Left renal pelvis (tissue), 4 donors: ENCODE measurements at places on chromosomes 3 and 15.

GRCh38 chr15:42198516-42198915, 9.6 kb downstream of the VPS39 start:
- no peak for DNase-seq

DNA sequence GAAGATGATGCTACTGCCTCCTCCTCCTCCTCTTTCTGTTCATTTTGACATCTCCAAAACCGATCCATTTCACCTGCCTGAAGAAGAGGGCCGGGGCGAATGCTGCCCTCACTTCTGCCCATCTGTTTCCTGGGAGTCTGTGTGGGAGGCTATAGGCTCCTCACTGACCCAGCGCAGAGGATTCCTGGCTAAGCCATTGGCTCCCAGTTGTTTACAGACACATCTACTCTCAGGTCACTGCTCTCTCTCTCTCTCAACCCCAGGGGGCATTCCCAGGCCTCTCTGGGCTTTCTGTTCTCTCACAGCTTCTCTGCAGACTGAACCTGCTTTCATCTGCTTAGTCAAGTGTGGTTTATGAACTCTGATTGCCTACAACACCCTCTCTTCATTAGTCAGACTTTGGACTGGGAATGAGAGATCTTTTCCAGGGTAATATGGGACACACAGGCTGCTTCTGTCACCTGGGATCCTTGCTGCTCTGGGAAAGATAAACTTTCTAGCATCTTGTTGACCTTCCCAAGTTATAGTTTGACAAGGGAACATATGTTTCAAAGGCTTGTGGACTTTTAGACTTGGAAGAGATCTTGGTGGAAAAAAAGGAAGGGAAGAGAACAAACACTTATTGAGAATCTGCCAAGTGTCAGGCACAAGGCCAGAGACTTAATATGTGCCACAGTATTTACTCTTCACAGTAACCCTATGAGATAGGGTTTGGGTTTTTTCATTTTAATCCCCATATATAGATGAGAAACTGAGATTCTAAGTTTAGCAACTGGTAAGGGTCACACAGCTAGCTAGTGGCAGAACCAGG, 30.2 kb upstream of the USP3 start:
- no peak for DNase-seq

DNA sequence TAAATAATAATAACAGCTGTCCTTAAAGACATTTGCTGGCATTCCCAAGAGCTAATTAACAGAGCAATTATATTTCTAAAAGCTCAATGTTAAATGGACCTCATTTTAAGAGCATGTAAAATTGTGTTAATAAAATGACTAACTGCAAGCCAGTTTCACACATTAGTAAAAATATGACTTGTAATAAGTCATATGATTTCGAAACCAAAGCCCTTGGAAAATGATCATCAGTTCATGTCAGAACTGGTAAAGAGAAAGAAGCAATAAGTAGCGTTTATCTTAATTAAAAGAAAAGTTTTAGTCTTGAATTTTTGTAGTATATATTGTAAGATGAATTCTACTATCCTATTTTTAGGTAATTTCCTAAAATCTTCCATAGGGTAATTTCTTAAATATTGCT, 310.7 kb downstream of the CNTN3 start:
- DNase-seq = no peak

GRCh38 chr3:14933820-14934425, 13.5 kb upstream of the NR2C2 start:
- DNase-seq = no peak

- no peak for DNase-seq
These were observed 79.9 kb downstream of the ZBBX start for GRCh38 chr3:167300207-167300606.

DNA sequence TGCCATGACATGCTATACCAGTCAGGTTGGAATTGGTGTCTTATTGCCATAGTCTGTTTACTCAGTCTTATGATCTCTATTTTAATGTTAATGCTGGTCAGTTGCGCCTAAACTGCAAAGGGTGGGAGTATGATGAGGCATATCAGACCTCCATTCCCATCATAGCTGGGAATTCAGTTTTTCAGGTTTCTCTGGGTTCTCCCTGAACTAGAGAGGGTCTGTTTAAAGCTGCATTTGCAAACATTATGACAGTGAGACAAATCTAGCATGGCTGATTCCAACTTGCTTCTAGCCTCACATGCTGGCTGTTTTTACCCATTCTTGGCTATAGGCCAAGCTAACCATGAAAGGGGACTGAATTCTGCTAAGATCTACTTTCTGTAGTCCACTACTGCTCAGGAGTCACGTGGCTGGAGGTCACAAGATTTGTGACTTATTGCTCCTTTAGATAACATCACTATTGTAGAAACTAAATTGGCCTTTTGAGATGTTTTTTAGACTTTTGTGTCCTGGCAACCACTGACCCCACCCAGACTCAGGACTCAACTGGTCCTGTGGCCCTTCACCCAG, 96.5 kb downstream of the TGFBR2 start:
- DNase-seq = no peak

DNA sequence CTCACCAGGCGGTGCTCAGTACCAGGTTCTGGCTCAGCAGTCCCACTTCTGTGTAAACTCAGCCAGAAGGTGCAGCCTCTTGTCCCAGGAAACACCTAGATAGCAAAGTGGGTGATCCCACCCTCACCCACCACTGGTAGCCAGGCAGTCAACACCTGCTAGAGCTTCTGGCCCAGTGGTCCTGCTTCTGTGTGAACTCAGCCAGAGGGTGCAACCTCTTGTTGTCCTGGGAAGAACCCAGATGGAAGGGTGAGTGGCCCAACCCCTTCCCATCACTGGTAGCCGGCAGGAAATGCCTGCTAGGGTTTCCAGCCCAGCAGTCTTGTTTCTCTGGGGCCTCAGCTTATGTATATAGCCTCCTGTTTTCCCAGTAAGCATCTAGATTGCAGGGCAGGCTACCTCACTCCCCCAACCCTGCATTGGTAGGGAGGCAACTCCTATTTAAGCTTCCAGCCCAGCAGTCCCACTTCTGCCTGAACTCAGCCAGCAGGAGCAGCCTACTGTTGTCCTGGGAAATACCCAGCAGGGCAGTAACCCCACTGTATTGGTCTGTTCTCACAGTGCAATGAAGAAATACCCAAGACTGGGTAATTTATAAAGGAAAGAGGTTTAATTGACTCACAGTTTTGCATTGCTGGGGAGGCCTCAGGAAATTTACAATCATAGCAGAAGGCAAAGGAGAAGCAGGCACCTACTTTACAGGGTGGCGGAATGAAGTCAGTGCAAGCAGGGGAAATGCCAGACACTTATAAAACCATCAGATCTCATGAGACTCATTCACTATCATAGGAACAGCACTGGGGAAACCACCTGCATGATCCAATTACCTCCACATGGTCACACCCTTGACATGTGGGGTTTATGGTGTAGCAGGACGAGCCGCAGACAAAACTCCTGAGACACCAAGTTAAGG, 110.6 kb downstream of the DTWD1 start:
- no peak for DNase-seq
